ENCODE measurements at places on chromosomes 13 and 19.

GRCh38 chr13:43229506-43229905 is 206.1 kb downstream of the DNAJC15 start:
- DNase-seq: no peak

- no peak for DNase-seq
These were observed 34.2 kb upstream of the MUC16 start for GRCh38 chr19:9044449-9044848.

DNA sequence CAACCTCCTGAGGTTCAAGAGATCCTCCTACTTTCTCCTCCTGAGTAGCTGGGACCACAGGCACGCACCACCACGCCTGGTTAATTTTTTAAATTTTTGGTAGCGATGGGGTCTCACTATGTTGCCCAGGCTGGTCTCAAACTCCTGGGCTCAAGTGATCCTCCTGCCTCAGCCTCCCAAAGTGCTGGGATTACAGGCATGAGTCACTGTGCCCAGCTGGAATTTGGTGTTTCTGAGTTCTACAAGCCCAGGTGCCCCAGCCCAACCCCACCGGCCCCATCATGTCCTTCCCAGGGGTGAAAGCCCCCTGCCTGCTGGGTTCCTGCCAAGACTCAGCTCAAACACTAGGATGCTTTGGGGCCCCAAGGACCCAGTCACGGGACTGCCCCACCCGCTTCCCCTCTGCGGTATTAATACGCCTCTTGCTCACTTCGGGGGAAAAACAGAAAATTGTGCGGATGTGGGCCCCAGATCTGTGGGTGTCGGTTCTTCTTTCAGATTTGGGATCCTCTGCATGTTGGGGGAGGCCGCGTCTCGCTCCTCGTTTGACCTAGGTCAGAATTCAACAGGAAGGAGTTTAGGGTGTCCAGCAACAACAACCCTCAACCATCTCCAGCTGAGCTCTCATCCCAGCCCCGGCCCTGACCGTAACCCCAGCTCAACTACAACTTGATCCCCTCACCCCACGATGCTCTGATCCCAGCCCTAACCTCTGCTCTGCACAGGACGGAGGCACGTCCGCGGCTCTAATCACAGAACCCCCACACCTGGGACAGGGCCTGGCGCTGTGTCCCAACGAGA is 3.7 kb upstream of the FCER2 start:
- DNase-seq: peak; percentile 23

DNA sequence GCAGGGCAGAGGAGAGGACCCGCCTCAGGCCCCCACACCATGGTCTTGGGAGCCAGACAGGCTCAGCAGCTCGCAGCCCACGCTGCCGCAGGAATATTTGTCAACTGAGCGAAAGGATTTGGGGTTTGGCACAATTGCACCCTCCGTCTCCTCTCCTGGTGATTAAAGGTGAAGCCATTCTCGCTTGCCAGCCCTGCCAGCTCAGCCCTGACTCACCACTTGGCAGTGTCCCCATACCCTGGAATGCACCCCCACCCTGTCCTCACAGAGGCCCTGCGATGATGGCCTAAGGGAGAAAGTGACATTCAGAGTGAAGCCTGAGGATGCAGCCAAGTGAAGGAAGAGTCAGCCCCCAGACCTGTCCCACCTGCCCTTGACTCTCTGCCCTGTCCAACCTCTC is 18.8 kb downstream of the CYTH2 start:
- DNase-seq: no peak

- DNase-seq: no peak
These were observed 2.4 kb downstream of the DHX34 start for GRCh38 chr19:47351548-47351947.

DNA sequence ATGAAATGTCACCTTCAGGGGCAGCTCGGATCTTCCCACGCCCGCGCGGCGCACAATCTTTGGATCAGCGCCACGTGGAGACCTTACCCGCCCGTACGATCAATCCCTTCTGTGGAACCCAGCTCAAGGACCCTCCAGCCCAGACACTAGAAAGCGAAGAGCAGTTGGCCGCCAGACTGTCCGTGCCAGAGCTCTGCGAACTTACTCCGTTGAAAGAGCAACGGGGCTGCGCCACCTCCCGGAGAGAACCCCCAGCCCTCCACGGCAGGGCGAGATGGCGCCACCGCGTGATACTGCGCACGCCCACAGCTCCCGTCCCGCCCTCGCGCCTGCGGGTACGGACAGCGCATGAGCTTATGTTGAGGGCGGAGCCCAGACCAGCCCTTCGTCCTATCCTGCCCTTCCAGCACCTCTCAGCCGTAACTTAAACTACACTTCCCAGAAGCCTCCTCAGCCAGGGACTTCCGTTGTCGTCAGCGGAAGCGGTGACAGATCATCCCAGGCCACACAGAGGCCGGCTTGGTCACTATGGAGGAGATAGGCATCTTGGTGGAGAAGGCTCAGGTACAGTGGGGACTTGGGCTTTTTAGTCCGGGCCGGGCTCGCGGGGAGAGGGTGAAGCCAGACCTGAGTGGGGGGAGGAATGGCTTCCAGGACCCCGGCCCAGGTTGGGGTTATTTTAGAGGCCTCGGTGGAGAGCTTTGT is at the start of gene PSMC4:
PSMC4 (plus strand) TSS at position 491 of the 705 bp plus-strand sequence; CDS start at position 529, 38 bp downstream.
- peak; percentile 98 for DNase-seq

- DNase-seq: no peak
These were observed 27.6 kb downstream of the CSNK1G2 start for GRCh38 chr19:1968279-1969175.

DNA sequence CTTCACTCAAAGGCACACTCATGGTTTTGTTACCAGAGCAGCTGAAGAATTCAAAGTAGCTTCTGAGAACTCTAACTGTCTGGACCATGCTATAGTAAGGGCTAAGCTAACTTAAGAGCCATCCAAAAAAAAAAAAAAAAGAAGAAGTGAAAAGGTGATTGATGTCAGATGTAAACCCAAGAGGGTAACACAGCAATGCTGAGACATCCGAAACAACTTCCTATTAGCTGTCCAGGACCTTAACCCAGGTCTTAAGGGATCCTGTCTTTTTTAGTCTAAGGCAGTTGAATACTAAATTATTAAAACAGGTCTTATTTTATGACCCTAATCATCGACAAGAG is 11.2 kb upstream of the RAB20 start:
- DNase-seq: no peak

DNA sequence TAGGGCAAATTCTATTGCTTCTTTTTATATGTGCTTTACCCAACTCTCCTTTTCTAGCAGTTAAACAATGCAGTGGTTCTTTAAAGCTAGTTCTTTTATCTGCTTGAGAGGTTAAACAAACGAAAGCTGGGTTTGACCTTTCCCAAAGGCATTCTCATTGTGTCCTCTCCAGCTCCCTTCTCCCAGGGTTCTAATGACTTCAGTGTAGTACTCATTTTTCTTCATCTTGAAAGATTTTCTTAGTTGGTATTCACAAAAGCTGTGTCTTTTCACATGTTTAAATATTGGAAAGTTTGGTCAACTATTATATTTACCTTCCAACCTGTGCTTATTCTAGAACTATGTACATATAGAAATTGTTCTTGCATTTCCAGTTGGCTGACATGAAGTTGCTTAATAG is 1.5 kb downstream of the WASF3 start:
- no peak for DNase-seq

DNA sequence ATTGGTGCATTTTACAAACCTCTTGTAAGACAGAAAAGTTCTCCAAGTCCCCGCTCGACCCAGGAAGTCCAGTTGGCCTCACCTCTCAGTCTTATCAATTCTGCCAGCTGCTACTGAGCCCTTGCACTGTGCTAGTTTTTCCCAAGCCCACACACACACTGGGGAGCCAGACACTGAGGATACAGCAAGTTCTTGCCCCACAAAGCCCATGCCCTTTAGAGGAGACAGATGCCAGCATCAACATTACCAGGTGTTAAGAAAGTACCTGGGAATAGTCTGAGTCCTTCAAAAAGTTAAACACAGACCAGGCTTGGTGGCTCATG is 175.0 kb downstream of the PTPRS start:
- DNase-seq: no peak

DNA sequence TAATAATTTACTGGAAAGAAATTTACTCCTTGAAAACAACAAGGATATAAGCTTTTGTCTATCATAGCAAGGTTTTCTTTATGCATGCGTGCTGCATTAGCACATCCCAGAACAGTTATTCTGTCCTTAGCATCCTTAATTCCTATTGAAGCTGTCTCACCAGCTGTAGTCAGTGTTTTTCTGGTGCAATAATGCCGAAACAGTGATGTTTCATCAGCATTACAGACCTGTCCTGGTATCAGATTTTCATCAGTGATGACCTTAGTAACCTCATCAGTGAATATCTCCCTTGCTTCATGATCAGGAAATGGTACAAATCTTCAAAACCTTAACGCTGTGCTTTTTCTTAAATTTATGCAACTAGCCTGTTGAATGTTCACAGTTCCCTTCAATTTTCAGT is 264.7 kb upstream of the STARD13 start:
- no peak for DNase-seq

DNA sequence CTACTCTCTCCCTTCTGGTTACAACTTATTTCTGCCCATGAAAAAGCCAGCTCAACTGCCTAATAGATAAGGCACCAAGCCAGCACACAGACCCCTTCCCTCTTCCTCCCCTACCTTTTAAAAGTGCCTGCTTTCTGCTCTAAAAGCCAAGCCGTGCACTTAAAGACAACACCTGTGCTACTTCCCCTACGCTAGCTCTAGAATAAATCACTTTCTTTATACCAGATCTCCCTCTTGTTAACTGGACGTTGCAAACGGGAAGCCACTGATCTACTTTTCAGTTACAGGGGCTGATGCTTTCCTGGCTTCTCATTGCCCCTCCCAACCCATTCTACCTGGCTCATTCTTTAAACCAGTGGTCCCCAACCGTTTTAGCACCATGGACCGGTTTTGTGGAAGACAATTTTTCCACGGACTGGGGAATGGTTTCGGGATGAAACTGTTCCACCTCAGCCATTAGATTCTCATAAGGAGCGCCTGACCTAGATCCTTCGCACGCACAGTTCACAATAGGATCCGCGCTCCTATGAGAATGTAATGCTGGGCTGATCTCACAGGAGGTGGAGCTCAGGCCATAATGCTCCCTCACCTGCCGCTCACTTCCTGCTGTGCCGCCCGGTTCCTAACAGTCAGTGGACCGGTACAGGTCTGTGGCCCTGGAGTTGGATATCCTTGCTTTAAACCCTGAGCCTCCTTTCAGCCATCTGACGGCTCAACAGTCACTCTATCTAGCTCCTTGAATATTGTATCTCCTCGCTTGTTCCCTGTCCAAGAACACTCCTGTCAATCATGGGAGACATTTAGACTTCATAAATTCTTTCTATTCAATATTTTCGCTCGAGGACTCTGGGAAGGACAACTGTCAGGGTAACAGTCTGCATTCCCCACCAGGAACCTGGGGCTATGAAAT is 841 bp upstream of the ZNF223 start:
- no peak for DNase-seq

DNA sequence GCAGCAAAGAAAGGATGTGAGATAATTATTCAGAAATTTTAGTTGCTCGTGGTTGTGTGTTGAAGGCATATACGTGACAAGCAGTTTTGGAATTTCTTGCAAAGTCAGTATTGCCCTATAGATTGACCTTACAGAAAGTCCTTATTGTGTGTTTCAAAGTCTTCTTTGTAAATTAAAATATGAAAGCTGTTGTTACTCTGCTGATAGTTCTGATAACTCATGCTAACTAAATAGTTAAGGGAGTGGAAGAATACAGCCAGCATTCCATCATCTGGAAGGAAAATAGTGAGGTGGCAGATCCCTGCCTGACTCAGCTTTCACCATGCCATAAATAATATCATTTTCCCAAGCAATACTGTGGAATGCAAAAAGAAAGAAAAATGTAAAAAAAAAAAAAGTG is 27.2 kb downstream of the WASF3 start:
- DNase-seq: no peak

DNA sequence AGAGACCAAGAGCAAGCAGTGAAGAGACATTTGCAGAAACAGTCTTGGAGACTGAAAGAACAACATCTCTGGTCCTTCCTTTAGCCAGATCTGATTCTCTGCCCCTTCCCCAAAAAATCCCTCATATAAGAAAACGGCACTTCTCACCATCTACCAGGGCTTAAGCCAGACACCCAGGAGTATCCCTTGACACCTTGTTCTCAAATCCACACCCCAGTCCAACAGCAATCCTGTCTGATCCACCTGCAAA is 1.7 kb upstream of the PLEKHG2 start:
- DNase-seq: no peak

GRCh38 chr19:13160557-13160956 is 10.3 kb downstream of the IER2 start:
- DNase-seq: no peak

- DNase-seq: no peak
These were observed 83.7 kb upstream of the OBI1 start for GRCh38 chr13:78742659-78743058.

GRCh38 chr13:33510350-33510970 is 224.9 kb upstream of the STARD13 start:
- no peak for DNase-seq

GRCh38 chr19:39430675-39431593 is 4.8 kb downstream of the RPS16 start:
- no peak for DNase-seq

DNA sequence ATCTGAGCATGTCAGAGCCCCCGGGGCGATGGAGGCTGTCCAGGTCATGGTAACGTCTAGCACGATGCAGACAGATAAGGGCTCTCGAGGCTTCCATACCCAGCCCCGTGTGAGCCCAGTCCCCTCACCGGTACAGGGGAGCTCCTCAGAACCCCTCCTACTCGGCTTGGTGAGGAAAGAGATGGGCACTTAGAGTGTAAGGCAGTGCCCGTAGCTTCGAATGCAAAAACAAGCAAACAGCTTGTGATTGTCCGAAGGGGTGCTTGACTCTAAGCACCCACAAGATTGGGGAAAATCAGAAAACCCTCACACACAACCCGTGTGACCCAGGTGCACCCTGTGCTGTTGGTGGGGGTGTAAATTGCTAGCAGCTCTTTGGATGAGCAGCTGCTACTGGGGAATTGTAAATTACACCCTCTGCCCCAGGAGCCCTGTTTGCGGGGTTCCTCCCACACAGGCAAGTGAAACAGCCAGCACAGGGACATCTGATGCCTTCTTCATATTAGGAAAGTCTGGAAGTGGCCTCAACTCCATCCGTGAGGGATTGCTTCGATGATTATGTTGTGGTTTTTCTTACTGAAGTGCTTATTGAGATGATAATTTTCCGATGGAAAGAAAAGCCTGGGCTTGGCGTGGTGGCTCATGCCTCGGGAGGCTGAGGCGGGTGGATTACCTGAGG is 918 bp upstream of the PSPN start:
- DNase-seq: no peak

GRCh38 chr19:49264258-49264657 is 60.7 kb downstream of the SLC6A16 start:
- no peak for DNase-seq
